ENCODE measurements at places on chromosomes 16 and 17.
A peak's percentile ranks its signal among the peaks of the same experiment; 100 is the strongest.

DNA sequence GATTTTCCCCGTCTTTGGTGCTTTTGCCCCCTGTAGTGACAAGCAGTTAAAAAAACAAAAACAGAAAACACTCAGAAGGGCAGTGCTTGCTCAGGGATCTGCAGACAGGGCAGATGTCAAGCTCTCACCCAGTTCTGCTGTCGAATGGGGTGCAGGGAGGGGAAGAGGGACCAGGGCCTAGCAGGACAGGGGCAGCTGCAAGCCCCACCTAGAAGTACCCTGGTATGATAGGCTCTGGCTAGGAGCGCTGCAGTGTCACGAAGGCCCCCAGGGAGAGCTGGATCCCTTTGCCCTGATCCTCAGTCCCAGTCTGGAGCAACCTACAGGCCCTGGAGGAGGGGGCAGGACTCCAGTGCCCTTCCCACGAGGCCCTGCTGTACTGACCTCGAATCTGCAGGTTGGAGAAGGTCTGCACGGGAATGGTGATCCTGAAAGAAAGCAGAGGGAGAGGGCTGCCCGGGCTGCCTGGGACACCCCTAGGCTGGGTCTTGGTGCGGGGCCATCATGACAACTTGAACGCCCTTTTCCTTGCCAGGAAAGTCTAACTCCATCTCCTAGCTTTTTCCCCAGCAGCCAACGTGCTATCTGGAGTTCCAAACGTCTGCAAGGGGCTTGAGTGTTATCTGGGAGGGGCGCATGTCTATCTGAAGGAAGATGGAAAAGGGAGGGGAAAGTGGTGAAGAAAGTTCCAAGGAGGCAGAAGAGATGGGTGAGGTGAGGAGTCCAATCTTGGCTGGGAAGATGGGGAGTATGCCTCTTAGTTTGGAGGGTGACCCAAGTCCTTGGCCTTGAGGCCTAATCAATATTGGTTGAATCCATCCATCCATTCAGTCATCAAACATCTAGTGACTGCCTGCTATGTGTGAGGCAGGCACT lies 4.8 kb downstream of the GFAP start:
- DNase-seq, result no peak

- DNase-seq, result no peak
Observed at GRCh38 chr16:58471209-58471975, 28.6 kb upstream of the NDRG4 start.

DNA sequence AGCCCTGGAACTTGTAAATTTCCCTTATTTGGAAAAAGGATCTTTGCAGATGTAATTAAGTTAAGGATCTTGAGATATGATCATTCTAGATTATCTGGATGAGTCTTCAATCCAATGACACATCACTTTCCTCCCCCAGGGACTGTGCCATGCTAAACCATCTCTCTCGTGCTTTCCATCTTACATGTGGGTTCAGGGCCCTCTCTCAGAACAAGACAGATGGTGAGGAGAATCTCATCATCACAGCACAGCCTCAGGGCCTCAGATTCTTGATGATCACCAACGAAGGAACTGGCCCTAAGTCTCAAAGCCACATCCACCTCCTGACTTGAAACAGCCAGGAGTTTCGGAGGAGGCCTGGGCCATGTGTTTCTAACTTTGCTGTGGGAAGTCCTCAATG lies 78.7 kb downstream of the LITAF start:
- no peak for DNase-seq

GRCh38 chr17:76445697-76446448 lies 7.1 kb downstream of the UBE2O start:
- DNase-seq, result no peak

- no peak for DNase-seq
Observed at GRCh38 chr16:17403156-17403809, 67.5 kb downstream of the XYLT1 start.

DNA sequence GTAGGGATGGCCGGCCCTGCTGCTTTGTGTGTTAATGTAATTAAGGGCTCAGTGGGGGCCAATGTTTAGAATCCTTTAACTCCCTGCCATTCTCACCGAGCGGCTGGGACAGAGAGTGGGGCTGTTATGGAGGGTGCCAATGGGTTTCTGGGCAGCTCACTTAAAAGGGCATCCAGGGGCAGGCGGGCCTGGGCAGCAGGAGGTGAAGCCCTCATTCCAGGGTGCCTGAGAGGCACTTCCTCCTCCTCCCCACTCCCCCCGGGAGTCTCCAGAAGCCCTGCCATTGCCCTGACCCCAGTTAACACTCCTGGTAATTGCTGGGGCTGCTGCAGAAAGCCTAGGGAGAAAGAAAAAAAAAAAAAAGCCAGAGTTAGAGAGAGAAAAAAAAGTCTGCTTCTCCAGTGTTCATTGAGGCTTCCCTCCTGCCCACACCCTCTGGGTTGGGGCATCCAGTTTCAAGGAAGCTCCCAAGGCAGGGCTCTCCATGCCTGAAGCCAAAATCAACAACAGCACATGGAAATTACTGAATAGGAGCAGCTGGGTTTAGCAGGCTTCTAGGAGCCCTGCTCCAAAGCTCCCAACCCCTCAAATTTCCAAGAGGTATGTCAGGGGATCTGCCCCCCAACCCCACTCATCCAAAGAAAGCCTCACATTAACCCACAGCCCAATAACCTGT lies 28.0 kb downstream of the CUEDC1 start:
- no peak for DNase-seq

- DNase-seq, result no peak
Observed at GRCh38 chr17:80843741-80844156, 147.9 kb upstream of the CHMP6 start.

DNA sequence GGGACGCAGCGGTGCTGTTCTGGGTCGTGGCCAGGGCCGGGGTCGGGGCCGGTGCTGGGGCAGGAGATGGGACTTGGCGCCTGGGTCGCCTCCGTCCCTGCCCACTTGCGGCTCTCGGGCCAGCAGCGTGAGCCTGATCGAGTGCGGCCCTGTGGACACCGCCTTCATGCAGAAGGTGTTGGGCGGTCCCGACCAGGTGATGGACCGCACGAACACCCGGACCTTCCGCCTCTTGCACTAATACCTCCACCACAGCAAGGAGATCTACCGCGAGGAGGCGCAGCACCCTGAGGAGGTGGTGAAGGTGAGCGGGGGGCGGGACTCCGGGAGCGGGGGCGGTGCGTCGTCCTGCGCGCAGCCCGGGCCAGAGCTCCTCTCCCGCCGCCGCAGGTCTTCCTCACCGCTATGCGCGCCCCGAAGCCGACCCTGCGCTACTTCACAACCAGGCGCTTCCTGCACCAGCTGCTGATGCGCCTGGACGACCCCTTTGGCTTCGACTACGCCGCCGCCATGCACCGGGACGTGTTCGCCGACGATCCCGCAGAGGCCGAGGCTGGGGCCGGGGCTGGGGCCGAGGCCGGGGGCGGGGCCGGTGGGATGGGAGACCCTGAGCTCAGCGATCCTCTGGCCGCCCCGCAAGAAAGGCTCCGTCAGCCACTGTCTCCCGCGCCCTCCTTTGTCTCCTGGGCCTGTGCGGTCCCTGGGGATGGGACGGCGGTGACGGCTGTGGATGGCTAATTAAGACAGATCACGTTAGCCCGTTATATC lies 4.5 kb upstream of the HSD17B1 start:
- DNase-seq, result peak; percentile 70

DNA sequence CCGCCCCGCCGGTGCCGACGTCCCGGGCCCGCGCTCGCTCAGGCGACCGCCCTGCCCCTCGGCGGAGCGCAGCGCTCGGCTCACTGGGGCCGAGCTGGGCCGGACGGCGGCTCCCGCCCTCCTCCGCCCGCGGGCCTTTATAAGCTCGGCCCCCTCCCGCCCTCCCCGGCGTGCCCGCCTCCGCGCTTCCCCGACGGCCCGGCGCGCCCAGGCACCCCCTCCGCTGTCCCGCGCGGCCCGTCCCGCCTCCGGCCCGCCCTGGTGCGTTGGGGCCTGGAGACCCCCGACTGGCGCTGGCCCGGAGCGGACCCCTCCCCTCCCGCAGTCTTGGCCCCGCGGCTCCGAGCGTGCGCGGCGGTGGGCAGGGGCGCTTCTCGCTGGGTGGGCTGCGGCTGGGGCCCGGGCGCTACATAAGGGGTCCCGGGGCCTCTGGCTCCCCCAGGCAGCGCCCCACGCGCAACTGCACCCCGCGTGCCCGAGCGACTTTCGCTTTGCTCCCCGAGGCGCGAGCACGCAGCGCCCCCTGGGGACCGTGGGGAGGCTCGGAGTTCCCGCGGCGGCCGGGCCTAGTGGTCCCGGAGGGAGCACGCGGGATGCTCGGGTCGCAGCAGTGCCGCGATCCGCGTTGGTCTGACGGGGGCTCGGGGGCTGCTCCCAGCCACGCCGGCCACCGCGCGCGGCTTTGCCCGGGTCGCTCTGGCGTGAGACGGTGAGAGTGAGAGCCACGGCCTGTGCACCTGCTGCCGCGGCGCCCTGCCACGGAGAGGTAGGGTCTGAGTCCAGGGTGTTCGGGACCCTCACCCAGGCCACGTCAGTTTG lies at the start of gene PIEZO1:
Gene PIEZO1, minus strand, starts transcription at position 115 of the 819 bp plus-strand sequence. CDS start 256 bp downstream, outside the sequence.
- peak; percentile 82 for DNase-seq
